ENCODE measurements at places on chromosomes 7 and 10.
A peak's percentile ranks its signal among the peaks of the same experiment; 100 is the strongest.

- DNase-seq: no peak
Measured at GRCh38 chr7:103821092-103821491, 168.4 kb downstream of the RELN start.

- DNase-seq: no peak
Measured at GRCh38 chr7:151400626-151401315, 9.1 kb downstream of the WDR86 start.

DNA sequence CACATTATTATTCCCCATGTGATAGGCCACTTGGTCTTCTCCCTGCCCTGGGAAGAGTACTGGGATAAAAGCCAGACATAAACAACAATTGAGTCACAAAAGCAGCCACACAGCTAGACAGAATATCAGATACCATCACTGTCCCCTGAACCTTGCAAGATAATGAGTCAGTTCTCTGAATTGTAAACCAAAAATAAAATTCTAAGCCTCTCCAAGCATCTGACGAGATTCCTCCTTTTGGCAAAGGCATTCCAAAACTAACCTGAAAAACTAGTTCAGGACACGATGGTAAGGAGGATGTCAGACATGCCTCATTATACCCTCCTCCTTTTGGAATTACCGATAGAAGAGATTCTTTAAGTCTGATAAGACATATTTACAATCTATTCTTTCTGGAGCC lies 450.7 kb downstream of the HTR7 start:
- DNase-seq: no peak

GRCh38 chr10:61939902-61940301 lies 38.4 kb downstream of the ARID5B start:
- DNase-seq: no peak

GRCh38 chr10:99548041-99548530 lies 15.3 kb downstream of the NKX2-3 start:
- DNase-seq: no peak

DNA sequence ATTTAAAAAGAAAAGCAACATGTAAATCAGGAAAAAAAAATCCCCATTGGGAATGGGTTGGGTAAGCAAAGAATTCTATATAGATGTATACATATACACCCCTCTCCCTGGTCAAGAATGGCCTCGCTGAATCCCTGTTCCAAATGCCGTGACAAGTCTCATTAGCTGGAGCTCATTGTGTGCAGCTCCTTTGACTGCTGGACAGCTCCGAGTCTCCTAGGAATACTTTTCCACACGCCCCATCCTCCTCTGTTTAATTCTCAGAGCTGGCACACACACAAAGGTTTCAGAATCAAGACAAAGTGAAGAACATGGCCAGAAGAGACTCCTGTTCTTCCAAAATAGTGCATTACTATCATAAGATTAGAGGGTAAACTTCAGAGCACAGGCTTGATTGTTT lies 130.9 kb upstream of the MKLN1 start:
- peak; percentile 30 for DNase-seq

DNA sequence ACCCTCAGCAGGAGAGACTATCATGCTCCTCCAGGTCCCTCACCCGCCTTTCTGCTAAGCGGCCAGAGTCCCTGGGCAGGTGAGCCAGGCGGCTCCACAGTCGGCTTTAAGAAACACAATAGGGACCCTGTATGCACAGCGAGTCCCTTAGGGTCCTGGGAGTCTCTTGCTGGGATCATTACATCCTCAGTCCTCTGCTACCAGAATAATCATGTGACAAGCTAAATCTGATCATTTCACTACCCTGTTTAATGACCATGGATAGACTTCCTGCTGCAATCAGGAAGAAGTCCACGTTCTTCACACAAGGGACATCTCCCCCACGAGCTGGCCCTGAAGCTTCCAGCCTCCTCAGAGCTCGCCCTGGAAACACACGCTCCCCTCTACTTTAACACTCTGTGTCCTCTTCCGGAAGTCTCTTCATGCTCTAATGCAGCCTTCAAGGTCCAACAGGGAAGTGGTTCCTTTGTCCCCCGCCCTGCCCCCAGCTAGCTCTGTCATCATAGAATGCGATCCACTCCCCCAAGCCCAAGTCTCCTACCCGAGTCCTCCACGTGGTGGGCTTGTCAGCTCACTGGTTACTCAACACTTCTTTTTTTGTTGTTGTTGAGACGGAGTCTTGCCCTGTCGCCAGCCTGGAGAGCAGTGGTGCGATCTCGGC lies 101.5 kb downstream of the RNF216 start:
- no peak for DNase-seq

DNA sequence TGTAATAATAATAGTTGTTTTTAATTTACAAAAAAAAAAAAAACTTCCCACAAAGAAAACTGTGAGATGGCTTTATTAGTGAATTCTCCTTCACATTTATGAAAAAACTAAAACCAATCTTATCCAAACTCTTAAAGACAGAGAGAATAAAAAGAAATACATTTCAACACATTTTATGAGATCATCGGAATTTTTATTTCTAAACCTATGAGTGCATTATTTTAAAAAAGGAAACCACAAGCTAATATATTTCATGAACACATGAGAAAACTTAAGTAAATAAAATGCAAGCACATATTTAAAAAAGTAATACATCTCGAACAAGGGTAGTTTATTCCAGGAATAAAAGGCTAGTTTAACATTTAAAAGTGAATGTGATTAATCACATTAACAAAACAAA lies 31.5 kb downstream of the C7orf25 start:
- DNase-seq: no peak

Measured in NCI-H187 (cell line).